ENCODE measurements at places on chromosomes 12 and 14. TPM values are rescaled to one million over a fixed set of nuclear protein-coding genes. Genes with fewer than 3 reads are reported as not detected.

- peaks cover 25% of the 10 kb centered on the region for H3K4me1 ChIP-seq
- H3K36me3 ChIP-seq: peaks cover 3% of the 10 kb centered on the region
- peak overlapping the region; percentile 88 for H3K27ac ChIP-seq
- DNase-seq: peak; percentile 85
- no peaks in the 10 kb centered on the region for H3K27me3 ChIP-seq
These were observed 43.8 kb upstream of the NR2C1 start for GRCh38 chr12:95117178-95117599.

The TMEM132C gene
- not detected for total RNA-seq

DNA sequence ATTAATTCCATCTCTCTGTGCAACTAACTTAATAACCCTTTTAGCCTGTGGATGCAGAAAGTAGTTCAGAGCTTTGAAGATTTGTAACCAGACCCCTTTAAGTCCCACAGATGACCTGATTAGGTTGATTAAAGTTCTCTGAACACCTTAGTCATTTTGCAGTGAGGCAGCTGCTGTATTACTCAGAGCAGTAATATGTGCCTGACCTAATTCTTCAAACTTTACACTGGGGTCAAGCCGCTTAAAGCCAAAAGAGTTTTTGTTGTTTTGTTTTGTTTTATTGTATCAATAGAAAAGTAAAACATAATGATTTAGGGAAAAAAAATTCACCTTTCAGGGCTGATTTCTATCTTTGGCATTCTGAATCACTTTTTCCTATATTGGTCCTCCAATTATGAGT is 78.6 kb upstream of the PLEKHG7 start:
- no peaks in the 10 kb centered on the region for H3K27me3 ChIP-seq
- no peak overlapping the region for H3K27ac ChIP-seq
- peak; percentile 51 for DNase-seq
- no peaks in the 10 kb centered on the region for H3K4me1 ChIP-seq

DNA sequence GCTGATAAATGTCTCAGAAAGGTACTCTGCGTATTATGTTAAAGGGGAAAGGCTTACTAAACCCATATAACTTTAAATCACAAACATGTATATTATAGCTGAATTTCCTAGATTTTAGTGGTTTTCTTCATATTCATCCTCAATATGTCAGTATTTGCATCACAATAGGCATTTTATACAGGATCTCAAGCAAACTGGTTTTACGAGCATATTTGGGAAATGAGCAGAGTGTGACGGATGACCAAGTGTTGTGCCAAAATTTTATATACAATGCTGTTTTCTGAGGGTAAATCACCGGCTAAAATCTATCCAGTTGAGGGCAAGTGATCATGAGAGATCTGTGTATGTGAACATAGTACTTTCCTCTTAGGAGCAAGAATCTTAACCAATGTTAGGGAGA is 8.4 kb downstream of the CPM start:
- no peak overlapping the region for H3K4me3 ChIP-seq
- no peaks in the 10 kb centered on the region for H3K36me3 ChIP-seq
- no peaks in the 10 kb centered on the region for H3K4me1 ChIP-seq
- no peak for DNase-seq

GRCh38 chr12:54287261-54288157 is 7.0 kb downstream of the HNRNPA1 start:
- H3K27ac ChIP-seq: no peak overlapping the region
- no peaks in the 10 kb centered on the region for H3K27me3 ChIP-seq
- no peak overlapping the region for H3K4me3 ChIP-seq
- DNase-seq: no peak
- H3K4me1 ChIP-seq: peaks cover 29% of the 10 kb centered on the region

- no peak for DNase-seq
- H3K27me3 ChIP-seq: peaks cover 3% of the 10 kb centered on the region
- H3K4me3 ChIP-seq: no peak overlapping the region
- no peaks in the 10 kb centered on the region for H3K4me1 ChIP-seq
These were observed 31.4 kb downstream of the TMEM233 start for GRCh38 chr12:119624966-119625365.

The COX8C gene
- not detected for total RNA-seq

- H3K36me3 ChIP-seq: no peaks in the 10 kb centered on the region
- H3K4me3 ChIP-seq: no peak overlapping the region
- H3K4me1 ChIP-seq: peaks cover 13% of the 10 kb centered on the region
- DNase-seq: no peak
- no peak overlapping the region for H3K27ac ChIP-seq
These were observed 88.9 kb upstream of the SOX5 start for GRCh38 chr12:24038211-24038997.

GRCh38 chr12:79174626-79175025 is 310.1 kb downstream of the SYT1 start:
- no peaks in the 10 kb centered on the region for H3K36me3 ChIP-seq
- H3K27me3 ChIP-seq: no peaks in the 10 kb centered on the region
- H3K4me3 ChIP-seq: no peak overlapping the region
- no peak overlapping the region for H3K27ac ChIP-seq

DNA sequence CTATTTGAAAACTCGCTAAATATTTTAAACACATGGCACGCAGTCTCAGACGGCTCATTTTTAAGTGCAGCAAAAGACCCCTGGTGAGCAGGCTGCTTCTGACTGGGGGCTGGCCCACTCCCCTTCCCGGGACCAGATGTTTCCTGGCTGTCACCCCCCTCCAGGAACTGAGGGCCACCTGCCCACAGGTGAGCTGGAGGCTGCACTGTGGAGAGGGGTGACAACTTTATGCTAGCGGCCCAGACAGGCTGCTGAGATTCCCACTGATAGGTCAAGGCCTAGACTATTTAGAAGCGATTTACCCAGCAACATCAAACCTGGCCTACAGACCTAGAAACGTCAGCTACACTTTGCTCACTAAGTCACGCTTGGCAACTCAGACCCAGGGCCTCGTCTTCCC is 92.1 kb downstream of the BCL11B start:
- no peaks in the 10 kb centered on the region for H3K27me3 ChIP-seq
- H3K4me1 ChIP-seq: no peaks in the 10 kb centered on the region
- H3K27ac ChIP-seq: no peak overlapping the region
- no peak for DNase-seq
- H3K36me3 ChIP-seq: no peaks in the 10 kb centered on the region

- H3K36me3 ChIP-seq: no peaks in the 10 kb centered on the region
- peak; percentile 82 for DNase-seq
- peaks cover 22% of the 10 kb centered on the region for H3K4me1 ChIP-seq
These were observed 388.6 kb upstream of the TMPO start for GRCh38 chr12:98126637-98127335.

The TOMM20L gene
- not detected for total RNA-seq

DNA sequence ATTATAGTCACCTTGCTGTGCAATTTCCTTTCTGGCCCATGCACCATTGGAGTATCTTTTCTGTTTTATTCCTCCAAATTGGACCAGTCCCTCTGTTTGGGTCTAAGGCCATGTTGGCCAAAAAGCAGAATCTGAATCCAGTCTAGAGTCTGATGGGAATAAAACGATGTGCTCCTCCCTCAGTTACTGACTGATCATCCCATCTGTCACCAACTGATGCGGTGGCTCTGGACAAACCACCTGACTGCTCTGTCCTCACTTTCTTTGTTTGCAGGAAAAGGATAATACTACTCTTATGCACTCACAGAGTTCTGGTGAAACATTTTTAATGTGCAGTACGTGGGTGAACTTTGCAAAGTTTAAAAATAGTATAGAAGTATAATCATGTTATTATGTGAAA is 120.2 kb upstream of the HIF1A start:
- DNase-seq: no peak
- no peaks in the 10 kb centered on the region for H3K36me3 ChIP-seq
- peaks cover 13% of the 10 kb centered on the region for H3K4me1 ChIP-seq
- H3K27ac ChIP-seq: no peak overlapping the region
- no peaks in the 10 kb centered on the region for H3K27me3 ChIP-seq
- no peak overlapping the region for H3K4me3 ChIP-seq

- no peaks in the 10 kb centered on the region for H3K27me3 ChIP-seq
- DNase-seq: no peak
- no peaks in the 10 kb centered on the region for H3K36me3 ChIP-seq
- H3K4me1 ChIP-seq: no peaks in the 10 kb centered on the region
- no peak overlapping the region for H3K27ac ChIP-seq
These were observed 22.1 kb downstream of the MTHFD1 start for GRCh38 chr14:64410084-64410774.

GRCh38 chr12:6834873-6835272 is 5.9 kb upstream of the GNB3 start:
- DNase-seq: no peak
- H3K27ac ChIP-seq: no peak overlapping the region
- no peaks in the 10 kb centered on the region for H3K27me3 ChIP-seq
- peaks cover 6% of the 10 kb centered on the region for H3K4me1 ChIP-seq

DNA sequence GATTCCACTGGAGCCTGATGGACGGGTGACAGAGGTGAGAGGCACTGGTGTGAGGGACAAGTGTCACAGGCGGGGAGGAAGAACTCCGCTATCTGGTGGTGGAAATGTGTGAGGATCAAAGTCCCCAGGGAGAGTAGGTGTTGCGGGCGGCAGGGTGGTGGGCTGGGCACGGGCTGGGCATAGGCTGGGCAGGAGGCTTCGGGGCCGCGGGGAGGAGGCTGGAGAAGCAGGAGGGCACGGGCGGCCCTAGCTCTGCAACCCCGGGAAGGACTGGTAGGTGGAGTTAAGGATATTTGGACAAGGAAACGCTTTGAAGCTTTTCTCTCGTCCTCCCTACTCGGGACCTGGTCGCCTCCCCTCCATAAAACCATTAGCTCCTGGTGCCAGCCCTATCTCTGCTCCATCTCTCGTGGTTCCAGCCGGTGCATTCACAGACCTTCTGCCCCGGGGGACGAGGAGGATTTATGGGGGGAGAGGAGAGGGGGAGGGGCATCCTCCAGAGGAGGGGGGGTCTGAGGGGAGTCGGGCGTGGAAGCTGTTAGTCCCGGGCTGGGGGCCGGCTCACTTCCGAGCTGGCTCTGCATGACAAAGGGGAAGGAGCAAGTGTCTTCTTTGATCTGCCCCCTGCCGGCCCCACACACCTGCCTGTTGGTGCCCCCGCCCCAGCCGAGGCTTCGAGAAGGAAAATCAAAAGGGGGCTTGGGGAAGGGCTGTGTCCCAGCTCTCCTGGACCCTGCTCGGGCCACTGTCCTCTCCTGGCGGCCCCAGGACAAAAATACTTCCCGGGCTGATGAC is 504 bp downstream of the WNT5B start:
- H3K4me3 ChIP-seq: peak overlapping the region; percentile 8
- peaks cover 8% of the 10 kb centered on the region for H3K4me1 ChIP-seq
- DNase-seq: no peak
- no peaks in the 10 kb centered on the region for H3K36me3 ChIP-seq
- peaks cover 50% of the 10 kb centered on the region for H3K27me3 ChIP-seq

- no peak overlapping the region for H3K27ac ChIP-seq
- H3K4me1 ChIP-seq: peaks cover 69% of the 10 kb centered on the region
- no peak overlapping the region for H3K4me3 ChIP-seq
- no peaks in the 10 kb centered on the region for H3K27me3 ChIP-seq
- DNase-seq: peak; percentile 84
These were observed 11.0 kb upstream of the TBPL2 start for GRCh38 chr14:55451398-55451797.

GRCh38 chr12:2904260-2904659 is 13.6 kb downstream of the TULP3 start:
- H3K4me1 ChIP-seq: no peaks in the 10 kb centered on the region
- DNase-seq: no peak

- DNase-seq: no peak
- H3K27me3 ChIP-seq: no peaks in the 10 kb centered on the region
- no peaks in the 10 kb centered on the region for H3K4me1 ChIP-seq
- no peaks in the 10 kb centered on the region for H3K36me3 ChIP-seq
- no peak overlapping the region for H3K27ac ChIP-seq
- no peak overlapping the region for H3K4me3 ChIP-seq
These were observed 415.5 kb upstream of the SOX5 start for GRCh38 chr12:24364921-24365320.

The TMTC3 gene
- total RNA-seq: 36.5 TPM

GRCh38 chr12:65742018-65743010 is 82.0 kb upstream of the HMGA2 start:
- H3K36me3 ChIP-seq: no peaks in the 10 kb centered on the region
- peak; percentile 53 for DNase-seq
- peaks cover 5% of the 10 kb centered on the region for H3K4me1 ChIP-seq
- no peaks in the 10 kb centered on the region for H3K27me3 ChIP-seq
- peak overlapping the region; percentile 77 for H3K27ac ChIP-seq
- peak overlapping the region; percentile 89 for H3K4me3 ChIP-seq

- no peaks in the 10 kb centered on the region for H3K27me3 ChIP-seq
- H3K4me3 ChIP-seq: no peak overlapping the region
- no peak for DNase-seq
- no peaks in the 10 kb centered on the region for H3K36me3 ChIP-seq
- peaks cover 11% of the 10 kb centered on the region for H3K4me1 ChIP-seq
- no peak overlapping the region for H3K27ac ChIP-seq
These were observed 23.9 kb downstream of the DUSP6 start for GRCh38 chr12:89328151-89329030.

DNA sequence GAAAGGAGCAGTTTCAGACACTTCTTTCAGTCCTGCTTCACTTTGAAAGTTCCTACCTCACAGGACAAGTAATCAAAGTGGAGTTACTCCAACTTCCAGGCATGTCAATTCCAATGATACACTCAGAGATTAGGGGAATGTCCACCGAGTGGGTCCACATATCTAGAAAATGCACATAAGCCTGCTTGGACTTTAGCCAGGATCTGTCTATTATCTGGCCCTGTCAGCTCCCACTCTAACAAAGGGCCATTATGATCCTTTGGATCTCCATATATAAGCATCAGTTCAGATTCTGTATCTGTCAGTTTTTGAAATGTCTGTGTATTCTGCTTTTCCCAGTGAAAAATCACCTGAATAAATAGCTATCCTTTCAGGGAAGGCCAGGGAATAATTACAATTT is 112.9 kb upstream of the ATXN7L3B start:
- no peaks in the 10 kb centered on the region for H3K4me1 ChIP-seq
- H3K27me3 ChIP-seq: no peaks in the 10 kb centered on the region
- no peak overlapping the region for H3K4me3 ChIP-seq
- H3K36me3 ChIP-seq: no peaks in the 10 kb centered on the region
- no peak overlapping the region for H3K27ac ChIP-seq

The LRRC43 gene
- total RNA-seq: 5.4 TPM

GRCh38 chr12:80156306-80156705 is 57.0 kb downstream of the OTOGL start:
- H3K27ac ChIP-seq: no peak overlapping the region
- no peaks in the 10 kb centered on the region for H3K36me3 ChIP-seq
- H3K27me3 ChIP-seq: no peaks in the 10 kb centered on the region
- H3K4me1 ChIP-seq: no peaks in the 10 kb centered on the region

Data from endothelial cell of umbilical vein (primary cell).